ENCODE measurements at places on chromosomes 2 and 18.

- no peak for DNase-seq
These were observed 83.9 kb downstream of the RTP5 start for GRCh38 chr2:241953324-241953928.

DNA sequence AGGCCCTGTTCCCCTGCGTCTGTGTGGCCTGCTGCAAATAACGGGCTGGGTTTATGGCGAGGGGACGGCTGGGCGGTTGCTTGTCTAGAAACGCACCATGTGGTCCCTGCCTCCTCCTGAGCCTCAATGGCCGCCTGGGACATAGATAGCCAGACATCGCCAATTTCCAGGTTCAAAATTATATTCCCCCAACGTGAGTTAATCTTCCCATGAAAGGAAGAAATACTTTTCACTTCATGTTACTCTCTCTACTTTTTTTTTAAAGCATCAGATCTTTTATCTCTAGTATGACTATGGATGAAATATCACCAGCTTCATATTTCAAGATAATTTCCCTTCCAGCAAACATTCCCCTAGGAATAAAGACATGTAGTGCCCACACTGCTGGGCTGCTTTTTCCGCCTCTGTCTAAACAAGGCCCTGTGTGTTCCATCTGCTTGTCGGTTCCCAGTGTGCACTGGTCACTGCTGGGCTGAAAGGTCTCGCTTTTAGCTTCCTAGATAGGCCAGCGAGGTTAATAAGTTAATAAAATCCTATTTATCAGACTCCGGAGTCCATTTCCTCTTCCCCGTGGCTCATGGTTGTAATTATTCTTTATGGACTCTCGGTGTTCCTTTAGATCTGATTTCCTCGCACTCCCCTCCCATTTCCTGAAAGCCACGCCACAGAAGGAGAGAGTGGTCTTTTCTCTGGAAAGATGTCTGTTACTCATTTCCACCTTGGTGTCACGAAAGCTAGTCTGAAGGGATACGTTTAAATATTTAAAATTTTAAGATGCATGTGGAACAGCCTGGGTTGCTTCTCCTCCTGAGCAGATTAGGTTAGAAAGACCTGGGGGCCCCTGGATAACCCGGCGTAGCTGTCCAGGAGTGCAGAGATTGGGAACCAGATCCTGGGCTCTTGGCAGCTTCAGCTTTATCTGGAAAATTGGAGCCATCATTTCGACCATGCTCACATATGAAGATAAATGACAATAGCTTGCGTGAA is 196.6 kb upstream of the COPS8 start:
- no peak for DNase-seq

DNA sequence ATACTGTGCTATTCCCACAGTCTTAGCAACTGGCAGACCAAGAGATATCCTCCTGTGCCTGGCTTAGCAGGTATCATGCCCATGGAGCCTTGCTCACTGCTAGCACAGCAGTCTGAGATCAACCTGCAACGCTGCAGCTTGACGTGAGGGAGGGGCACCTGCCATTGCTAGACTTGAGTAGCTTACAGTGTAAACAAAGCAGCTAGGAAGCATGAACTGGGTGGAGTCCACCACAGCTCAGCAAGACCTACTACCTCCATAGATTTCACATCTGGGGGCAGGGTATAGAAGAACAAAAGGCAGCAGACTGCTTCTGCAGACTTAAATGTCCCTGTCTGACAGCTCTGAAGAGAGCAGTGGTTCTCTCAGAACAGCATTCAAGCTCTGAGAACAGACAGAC is 74.8 kb downstream of the AKAIN1 start:
- DNase-seq: no peak

DNA sequence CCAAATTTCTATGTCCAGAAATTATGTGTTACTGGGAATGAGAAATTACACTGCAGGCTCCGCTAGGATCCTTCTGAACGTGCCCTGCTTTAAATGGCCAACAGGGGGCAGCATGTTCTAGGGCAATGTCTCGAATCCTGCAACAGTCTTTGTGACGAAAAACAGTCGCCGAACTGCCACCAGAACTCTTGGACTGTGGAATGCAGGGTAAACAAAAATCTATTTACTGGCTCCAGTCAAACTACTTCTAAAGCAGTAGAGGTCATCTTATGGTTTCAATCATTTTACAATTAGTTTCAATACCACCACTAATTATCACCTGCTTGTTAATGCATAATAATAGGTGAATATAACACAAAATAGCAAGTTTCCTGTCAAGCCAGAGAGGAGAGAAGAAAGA is 9.8 kb upstream of the ZNF397 start:
- peak; percentile 85 for DNase-seq

GRCh38 chr2:169980643-169981042 is 153.4 kb downstream of the UBR3 start:
- no peak for DNase-seq

DNA sequence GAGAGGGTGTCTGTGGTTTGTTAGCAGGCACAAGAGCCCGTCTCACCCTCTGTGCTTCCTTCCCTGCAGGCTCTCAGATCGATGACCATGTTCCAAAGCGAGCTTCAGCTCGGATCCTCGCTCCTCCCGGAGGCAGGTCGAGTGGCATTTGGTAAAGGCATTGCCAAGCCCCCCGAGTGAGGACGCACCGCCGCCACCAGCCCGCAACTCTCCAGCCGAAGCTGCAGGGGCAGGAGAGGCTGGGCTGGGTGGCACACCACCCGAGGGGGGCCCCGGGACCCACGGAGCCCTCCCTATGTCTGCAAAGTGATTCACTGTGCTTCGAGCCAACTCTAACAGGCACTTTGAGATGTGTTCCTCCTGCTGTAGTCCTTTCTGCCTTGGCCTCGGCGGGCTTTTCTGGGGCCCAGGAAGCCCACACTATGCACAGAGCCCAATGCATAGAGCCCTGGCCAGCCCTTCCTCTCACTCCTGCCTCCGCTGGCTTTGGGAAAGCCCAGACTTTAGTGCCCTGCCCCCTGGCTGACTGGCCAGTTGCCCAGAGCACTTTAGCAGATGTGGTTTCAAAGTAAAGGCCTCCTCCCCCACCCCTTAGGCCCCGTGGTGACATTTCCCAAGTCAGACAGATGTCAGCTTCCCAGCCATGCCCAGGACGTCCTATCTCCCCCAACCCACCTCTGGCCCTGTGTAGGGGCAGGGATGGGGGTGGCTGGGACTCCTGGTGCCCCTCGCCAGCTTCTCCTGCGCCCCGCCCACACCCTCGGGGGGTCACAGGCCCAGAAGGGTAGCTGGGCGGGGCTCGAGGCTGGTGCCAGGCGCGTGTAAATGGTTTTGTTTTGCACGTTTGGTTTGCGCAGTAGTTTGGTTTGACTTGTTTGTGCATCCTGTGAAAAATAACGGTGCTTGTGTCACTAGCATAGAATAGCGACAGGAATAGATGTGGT is 23.3 kb upstream of the MAPRE3 start:
- DNase-seq: no peak

- DNase-seq: no peak
These were observed 13.8 kb upstream of the SPATA3 start for GRCh38 chr2:230982126-230982525.

GRCh38 chr2:118055512-118056164 is 32.6 kb upstream of the INSIG2 start:
- DNase-seq: no peak

DNA sequence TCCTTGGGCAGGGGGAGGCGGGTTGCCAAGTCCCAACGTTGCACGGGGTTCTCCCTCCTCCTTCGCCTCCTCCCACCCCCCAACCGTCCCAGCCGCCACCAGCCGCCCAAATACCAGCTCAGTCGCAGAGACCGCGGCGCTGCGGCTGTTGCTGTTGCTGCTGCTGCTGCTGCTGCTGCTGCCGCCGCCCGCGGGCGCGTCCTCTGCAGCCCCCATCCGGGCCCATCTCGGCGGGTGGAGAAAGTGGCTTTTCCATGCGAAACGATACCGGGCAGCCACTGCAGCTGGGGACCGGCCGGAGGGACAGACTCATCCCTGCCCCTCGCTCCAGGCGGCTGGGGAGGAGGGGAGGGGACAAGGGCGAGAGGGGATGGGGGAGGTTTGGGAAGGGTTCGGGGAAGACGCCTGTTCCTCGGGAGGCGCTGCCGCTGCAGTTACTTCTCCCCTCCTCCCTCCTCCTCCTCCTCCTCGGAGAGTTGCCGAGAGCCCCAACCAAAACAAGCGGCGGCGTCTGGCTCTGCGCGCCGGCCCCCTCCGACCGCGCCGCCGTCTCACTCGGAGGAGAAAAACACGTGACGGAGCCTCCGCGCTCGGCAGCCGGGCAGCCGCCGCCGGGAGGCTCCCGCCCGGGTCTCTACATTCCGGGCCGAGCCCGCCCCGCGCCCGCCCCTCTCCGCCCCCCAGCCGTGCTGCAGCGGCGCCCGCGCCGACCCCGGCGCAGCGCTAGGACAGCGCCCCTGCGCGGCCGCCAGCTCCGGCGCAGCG is at the start of gene IRS1:
Gene IRS1, minus strand, starts transcription at position 610 of the 765 bp plus-strand sequence. CDS start 1,082 bp downstream, outside the sequence.
- peak; percentile 78 for DNase-seq

DNA sequence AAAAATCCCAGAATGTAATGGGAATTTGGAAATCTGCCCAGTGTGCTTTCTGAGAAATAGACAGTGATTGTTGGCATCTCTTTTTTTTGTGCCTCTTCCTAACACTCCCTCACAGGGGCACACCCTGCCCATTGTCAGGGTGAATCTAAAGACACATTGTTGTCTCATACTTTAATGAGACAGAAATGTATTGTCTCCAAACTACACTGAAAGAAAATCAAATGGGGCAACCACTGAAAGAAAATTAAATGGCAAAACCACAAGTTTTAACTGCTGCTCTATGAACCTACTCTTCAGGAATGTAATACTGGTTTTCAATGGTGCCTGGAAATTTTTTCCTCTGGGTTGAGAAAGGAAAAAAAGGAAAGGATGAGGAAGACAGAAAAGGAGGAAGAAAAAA is 43.2 kb upstream of the GLS start:
- no peak for DNase-seq

DNA sequence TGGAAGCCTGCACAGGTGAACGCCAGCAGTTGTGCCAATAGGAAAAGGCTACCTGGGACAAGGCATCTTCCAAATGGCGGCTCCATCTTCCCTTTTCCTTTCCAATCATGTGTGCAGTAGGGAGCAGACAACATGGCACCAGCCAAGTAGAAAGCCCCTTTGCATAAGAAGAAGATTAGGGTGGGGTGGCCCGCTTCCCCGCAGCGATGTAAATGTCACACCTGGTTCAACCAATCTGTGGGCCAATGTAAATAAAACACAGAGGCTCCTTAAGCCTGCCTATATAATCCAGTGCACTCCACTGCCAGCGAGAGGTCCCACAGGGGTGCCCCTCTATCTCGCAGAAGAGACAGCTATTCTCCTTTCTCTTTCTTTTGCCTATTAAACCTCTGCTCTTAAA is 468.4 kb upstream of the CRIM1 start:
- DNase-seq: no peak

GRCh38 chr2:54712516-54712915 is 10.9 kb upstream of the EML6 start:
- no peak for DNase-seq

GRCh38 chr18:49019446-49020045 is 68.8 kb upstream of the SMAD7 start:
- DNase-seq: no peak

DNA sequence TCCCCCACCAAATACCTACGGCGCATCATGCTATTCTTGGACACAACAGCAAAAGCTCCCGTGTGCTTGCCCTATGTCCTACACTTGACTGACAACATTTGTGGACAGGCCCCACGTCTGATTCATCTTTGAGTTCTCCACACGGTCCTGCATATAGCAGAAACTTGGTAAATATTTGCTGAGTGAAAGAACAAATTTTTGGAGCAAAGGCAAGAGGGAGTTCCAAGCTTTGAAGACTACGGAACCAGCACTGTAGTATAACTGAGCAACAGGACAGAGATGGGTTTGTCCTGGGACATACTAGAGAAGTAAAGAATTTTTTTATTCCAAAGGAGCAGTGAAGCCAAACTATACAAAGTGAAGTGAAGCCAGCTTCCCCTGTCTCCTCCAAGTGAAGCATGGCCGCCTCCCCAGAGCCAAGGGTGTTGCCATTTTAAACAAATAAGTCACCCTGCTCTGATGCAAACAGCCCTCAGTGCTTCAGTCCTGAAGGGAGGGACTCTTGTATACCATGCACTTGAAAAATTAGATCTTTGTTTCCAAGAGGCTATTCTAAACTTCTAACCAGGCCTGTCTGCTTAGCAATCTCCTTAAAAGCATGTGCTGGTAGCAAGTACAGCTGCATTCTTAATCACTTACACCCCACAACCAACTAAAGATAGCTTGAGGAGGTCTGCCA is 35.9 kb downstream of the SPRED2 start:
- no peak for DNase-seq

DNA sequence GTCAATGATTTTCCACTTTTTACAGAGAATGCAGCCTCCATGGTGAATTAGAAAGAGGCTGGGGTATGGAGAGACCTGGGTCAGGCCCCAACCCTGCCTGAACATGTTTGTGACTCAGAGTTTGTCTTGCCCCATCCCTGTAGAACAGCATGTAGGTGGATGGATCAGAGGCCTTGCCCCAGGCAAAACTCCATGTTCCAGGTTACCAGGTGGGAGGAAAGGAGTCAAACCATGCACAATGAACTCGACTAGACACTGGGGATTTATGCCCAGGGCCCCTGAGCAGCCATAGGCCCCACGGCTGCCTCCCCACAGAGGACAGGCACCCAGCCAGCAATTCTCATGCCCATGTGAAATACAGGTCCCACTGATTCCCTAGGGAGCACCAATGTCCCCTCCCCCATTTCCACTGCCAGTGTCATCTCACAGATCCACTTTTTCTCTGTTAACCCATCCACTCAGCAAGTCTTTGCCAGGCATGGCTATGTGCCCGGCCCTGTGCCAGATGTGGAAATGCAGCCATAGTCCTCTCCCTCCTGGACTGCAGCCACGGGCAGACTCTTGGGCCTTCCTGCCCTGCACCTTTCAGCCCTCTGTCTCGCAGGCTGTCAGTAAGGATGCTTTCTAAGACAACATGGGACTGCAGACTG is 737.8 kb upstream of the HS6ST1 start:
- no peak for DNase-seq

DNA sequence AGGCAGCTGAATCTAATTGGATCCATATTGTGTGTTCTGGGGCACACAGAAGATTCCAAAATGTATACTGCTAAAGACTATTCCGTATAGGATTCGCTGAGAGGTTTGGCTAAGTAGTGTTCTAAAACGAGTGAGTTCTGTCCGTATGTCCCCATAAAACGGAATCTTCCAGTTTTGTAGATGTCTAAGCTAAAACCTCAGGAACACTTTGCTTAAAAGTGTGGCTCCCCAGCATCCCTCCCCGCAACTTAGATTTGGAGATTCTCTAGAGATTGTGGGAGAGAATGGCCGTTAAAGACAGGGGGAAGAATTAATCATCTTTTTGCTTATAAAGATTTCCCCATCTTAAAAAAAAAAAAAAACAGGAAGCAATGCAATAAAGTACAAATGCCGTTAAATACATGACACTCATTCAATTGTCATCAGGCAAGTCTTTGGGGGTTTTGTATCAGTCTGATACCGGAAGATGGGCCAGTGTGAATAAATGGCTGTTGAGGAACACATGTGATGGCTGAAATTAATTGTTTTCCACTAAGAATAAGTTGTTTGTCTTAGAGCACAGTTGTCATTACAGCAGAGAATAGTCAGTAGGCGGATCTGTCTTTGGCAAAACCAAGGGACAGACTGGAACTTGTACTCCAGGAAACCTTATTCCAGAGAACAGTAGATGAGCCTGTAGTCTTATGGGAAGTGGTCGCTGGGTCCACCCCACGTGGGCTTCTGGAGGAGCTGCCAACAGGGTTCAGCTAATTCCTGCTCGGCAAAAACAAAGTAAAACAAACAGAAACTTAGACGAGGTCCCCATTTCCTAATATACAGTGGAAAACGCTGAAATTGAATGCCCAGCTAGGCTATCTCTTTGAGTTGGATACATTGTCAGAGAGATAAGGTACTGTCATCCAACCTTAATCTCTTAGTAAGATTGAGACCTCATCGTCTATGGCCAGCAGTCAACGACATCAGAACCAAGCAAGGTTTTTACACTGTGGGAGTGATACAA is 1.7 kb downstream of the EMILIN2 start:
- no peak for DNase-seq

GRCh38 chr2:67616749-67617148 is 219.6 kb downstream of the ETAA1 start:
- no peak for DNase-seq

All from H1 (cell line).